ENCODE measurements at places on chromosomes 11 and 22.

DNA sequence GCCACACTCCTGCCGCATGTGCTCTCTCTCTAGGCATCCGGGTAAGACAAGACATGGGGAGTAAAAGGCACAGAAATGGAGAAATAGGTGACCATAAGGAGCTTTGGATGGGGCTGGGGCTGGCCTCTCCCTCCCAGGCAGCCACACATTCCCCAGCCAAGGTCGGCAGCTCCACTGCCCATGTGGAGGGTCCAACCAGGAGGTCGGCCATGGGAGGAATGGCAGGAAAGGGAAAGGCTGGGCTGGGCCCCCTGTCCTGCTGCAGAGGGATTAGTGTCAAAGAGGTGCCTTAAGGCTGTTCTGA lies 460 bp upstream of the MUC5AC start:
- DNase-seq: no peak

DNA sequence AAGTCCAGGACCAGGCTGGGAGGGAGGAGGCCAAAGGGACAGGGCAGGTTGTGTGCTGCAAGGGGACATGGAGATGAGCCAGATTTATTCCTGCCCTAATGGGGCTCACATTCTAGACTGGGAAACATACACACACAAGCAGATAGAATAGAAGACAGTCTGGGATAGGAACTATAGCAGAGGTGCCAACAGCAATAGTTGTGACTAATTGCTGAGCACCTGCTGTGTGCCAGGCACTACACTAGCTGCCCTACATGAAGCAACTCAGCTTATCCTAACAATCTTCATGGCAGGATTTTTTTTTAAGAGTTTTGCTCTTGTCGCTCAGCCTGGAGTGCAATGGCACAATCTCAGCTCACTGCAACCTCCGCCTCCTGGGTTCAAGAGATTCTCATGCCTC lies 11.4 kb downstream of the MOGAT2 start:
- DNase-seq: no peak

DNA sequence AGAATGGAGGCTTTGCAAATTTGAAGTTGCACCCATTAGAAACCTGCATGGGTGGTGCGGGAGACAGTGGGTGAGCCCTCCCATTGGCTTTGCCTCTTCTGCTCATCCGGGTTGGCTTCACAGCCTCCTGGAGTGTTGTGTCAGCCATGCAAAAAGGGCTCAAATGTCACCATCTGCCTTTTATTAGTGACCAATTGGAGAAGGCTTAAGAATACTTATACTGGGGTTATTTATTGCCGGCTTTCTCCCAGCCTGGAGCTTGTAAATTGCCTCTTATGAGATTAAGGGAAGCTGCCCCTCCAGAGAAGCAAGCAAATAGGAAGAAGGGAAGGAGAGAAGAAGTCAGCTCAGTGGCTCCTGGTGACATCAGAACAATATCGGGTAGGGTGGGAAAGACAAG lies 182.6 kb downstream of the ST3GAL4 start:
- no peak for DNase-seq

DNA sequence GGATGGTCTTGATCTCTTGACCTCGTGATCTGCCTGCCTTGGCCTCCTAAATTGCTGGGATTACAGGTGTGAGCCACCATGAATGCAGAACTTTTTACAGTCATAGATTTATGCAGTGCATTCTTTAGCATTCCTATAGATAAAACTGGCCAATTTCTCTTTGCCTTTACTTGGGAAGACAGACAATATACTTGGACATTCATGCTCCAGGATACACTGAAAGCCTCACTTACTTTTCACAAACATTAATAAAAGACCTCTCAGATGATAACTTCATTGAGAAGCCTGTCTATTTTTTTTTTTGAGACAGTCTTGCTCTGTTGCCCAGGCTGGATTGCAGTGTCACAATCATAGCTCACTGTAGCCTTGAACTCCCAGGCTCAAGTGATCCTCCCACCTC lies 12.3 kb upstream of the CLTCL1 start:
- no peak for DNase-seq

- no peak for DNase-seq
Observed at GRCh38 chr11:2691991-2692875, 7.6 kb downstream of the KCNQ1OT1 start.

- DNase-seq: no peak
Observed at GRCh38 chr11:120718171-120718570, 206.6 kb downstream of the GRIK4 start.

DNA sequence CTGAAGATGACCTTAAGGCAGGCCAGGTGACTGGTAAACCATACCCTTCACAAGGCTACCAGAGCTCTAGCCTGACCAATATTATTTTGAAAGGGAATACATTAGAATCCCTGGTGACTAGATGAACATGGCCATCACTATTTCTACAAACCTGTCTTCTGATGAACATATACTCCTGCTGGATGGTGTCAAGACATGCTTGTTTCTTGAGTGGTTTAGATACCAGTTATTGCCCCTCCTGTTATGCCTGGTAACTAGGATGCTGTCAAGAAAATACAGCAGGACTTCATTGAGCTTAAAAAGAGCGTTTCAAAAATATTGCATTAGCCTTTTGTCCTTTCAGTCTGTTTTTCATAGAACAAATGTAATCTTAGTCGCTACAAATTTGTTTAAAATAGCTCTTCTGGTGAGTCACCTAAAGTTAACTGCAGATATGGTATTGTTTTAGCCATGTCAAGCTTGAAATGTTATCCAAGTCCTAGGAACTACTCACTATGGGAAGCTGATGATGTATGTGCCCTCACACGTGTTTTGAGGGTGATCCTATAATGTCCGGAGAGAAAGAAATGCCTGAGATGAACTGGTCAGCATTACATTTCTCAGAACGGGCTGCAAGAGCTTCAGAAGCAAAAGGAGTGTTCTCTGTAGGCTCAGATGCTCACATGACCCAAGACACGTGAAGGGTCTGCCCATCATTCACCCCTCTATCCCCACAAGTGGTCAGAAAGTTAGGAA lies 20.6 kb downstream of the ADM start:
- DNase-seq: no peak

DNA sequence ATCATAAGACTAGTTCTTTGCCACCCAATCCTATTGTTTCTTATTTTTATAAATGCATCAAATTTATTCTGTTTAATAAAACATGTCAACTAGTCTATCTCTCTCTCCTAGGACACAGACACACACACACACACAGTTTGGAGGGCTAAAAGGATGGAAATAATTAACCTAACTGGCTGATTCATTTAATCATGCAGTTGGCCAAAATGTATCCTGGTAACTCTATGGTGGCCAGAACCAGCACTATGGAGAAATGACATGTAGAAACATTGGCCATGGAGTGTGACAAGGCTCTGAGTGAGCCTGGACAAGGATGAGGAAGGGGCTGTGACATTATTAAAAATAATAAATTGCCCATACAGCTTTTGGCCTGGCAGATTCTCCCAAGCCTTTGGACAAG lies 64.1 kb downstream of the CLPB start:
- no peak for DNase-seq

DNA sequence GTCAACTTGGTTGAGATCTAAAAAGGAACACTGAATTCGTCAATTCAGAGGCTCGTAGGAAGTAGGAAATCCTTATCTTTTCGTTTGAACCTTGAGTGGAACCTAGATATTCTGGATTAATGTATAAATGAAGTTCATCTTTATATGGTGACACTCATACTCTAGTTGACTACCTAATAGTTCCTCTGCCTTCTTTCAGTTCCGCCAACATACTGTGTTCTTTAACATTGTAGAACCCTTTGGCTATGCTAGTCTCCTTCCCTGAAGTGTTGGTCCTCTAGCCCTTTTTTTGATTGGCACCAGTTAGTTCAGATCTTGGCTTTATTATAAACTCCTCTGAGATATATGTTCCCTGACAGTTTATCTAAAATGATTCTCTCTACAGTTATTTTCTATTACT lies 1.5 kb downstream of the ATM start:
- DNase-seq: no peak

DNA sequence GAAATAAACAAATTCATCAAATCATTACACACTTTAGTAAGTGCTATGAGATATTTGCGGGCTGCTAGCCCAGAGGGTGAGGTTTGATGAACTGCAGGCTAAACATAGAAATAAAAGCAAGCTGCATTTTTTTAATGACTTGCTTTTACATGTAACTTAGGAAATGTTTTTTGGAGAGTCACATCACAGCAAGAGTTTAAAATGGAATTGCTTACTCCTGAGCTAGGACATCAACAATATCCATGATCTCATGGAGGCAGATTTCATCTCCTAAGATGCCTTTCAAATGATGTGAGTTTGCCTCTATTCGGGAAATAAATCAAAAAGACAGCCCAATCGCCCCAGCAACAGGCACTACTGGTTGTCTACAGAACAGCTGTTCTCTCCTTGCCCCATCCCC lies 73.4 kb upstream of the CD44 start:
- DNase-seq: no peak

DNA sequence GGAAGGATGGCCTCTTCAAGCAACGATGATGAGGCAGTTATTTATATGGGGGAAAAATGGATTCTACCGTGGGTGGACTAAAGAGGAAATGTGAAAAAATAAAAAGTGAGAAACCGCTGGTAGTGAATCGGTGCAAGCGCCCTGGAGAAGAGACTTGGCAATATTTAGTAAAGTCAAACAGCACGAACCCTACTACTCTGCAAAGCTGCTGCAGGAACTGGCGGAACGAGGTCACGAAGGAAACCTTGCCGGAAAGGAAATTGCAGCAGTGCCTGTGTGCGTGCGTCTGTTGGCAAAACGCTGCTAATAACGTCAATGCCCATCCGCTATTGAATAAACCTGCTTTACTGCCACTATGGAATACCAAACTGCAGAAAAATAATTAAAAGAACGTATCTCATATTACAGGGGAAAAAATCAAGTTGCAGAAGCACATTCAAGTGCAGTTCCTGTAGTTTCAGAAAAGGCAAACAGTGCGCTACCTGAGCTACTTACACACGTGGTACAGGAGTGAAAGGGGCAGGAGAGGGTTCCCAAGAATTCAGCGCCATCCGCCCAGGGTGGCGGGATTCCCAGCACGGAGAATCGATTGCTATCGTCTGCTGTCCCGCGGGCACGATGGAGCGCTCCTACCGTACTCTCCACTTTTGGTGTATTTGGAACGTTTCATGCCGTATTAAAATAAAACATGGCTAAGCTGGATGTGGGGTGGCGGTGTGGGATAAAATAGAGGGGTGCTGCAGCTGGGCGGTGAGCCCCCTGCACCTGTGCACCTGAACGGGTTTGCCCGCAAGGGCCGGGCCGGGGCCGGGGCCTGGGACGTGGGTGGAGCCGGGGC lies 585 bp upstream of the NADSYN1 start:
- peak; percentile 38 for DNase-seq

DNA sequence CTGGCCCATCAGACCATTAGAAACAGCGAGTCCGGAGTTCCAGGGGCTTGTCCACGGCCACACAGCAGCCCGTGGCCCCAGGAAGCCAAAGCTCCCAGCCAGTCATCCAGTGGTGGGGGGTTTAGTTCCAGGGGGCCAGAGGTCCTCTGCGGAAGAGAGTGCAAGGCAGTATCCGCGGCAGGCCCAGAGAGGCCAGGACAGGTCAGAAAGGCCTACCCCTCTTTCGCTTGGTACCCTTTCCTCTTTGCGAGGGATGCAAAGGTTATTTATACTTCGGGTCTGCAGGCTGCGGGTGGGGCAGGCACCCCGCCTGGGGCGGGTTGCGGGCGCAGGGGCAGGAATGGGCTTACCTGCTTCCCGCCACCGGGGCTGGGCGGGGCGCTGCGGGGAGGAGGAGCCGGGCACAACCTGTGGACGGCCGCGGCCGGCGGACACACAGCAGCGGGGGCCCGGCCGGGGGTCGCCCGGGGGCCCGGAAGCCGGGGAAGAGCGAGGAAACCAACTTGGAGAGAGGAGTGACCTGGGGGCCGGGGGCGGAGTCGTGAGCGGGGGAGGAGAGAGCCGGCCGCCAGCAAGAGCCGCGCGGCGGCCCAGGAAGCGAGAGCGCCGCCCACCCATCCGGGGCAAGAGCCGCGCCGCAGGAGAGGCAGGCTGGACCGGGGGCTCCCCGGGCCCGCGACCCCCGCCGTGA lies at the start of gene SH3BP1:
Gene SH3BP1, plus strand, starts transcription at position 600 of the 691 bp plus-strand sequence. CDS start 119 bp downstream, outside the sequence.
- peak; percentile 54 for DNase-seq

DNA sequence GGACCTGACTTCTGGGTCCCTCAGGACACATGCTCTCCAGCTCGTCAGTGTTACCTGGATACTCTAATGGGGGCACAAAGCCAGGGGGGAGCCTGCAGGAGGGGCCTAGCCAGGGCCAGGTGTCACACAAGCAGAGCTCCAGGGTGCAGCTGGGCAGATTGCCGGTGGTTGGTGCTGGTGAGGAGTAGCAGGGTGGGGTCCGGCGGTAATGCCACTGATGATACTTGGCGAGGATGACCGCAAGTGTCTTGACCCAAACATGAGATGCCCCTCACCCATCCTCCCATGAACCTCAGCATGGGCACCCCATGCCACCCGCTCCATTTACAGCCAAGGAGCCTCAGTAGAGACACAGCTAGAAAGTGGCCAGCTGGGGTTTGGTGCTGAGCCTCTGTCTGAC lies 15.1 kb upstream of the KCNQ1OT1 start:
- no peak for DNase-seq

- no peak for DNase-seq
Observed at GRCh38 chr22:40235308-40235707, 57.6 kb downstream of the TNRC6B start.

- no peak for DNase-seq
Observed at GRCh38 chr11:123137431-123138224, 57.4 kb downstream of the CLMP start.

DNA sequence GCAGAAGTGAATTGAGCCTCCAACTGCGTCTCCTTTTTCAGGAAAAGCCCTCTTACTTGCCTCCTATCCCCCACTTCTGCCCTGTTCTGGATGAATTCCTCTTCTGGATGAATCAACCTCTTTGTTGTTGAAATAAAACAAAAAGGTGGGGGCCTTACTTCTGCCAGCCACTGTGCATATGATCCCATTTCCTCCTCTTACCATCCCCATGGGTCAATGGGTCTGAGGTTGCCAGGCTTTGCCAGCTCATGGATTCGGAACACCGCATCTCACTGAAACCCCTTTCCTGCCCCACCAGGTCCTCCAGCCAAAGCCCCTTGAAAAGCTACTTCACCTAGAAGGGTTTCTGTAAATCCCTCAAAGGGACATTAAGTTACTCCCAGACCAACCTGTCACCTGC lies 3.7 kb upstream of the CHST1 start:
- no peak for DNase-seq

GRCh38 chr11:15074206-15075161 lies 1.1 kb downstream of the CALCB start:
- peak; percentile 77 for DNase-seq

- no peak for DNase-seq
Observed at GRCh38 chr11:38498721-38499120, 1900.7 kb upstream of the RAG2 start.

DNA sequence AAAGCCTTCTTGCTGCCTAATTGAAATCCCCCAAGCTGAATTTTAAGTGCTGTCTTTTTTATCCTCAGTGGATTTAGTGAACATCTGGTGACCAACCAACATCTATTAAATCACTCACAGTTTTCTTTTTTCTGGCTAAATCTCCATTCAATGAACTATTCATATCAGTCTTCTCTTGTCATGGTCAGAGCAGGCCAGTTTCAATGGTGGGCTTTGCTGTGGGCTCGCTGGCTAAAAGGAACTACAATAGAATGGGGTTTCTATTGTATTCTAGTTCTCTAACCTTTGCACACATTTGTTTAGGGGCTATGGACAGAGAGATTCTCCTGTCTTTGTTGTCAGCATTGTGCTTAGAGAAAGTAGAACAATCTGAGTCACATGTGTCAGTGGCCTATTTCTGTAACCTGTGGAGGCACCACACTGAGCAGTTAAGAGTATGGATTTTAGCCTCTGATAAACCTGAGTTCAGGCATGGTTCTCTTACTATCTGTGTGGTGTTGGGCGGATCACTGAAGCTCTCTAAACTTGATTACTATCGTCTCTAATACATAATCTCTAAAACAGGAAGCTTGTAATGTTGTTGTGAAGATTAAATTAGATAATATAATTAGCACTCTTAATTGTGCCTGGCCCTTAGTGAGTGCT lies 94.2 kb upstream of the CADM1 start:
- no peak for DNase-seq

- DNase-seq: no peak
Observed at GRCh38 chr11:67410984-67411784, 4.3 kb upstream of the CARNS1 start.
